ENCODE measurements at places on chromosomes 6 and 20.

GRCh38 chr6:36514554-36515456 lies 32.5 kb downstream of the STK38 start:
- DNase-seq, result peak; percentile 54

DNA sequence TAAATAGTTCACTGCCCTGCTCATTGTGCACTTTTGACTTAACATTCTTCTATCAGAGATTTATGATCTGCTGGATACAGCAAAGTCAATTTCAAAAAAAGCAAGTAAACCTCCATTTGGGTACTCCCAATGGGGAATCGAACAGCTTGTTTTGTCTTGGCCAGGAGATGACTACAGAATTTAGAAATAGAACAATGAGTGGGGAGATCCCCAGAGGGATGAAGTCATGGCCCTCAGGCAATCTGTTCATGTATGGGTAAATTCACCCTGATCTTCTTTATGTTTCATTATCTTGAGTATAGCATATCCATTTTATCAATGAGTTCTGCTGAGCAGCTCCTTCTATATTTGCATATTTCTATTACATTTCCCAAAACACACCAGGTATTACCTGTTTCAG lies 1681.9 kb downstream of the HACE1 start:
- peak; percentile 37 for DNase-seq

DNA sequence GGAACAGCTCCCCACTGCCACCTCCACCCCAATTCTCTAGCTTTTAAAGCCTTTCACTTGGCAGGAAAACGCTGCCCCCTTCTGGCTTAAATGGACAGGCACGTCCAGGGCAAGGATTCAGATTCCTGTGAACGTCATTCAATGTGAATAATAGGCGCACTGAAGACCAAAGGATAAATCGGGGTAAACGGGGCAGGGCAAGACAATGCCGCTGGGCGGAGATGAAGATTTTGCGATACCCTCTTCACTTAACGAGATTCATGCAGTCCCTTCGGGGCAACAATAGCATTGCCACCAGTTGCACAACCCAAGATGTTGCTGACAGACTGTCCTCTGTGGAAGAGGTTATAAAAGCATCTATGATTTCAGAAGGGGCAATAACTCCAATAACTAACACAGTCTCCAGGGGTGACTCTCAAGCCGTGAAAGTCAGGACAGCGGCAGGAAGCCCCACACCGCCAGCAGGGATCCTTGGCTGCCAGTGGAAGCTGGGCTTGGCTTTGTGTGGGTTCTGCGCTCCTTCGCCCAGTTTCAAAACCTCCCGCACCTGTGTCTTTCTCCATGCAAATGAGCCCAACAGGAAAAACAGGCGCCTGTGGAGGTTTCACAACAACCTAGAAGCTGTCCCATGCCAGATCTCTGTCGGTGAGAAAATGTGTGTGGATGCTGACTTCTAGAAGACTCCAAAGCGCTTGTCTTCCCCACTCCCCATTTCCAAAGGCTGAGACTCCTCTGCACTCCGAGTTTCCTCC lies 291.8 kb downstream of the BMP7 start:
- peak; percentile 77 for DNase-seq

- DNase-seq, result peak; percentile 59
Observed at GRCh38 chr20:11429168-11429567, 488.5 kb upstream of the BTBD3 start.

DNA sequence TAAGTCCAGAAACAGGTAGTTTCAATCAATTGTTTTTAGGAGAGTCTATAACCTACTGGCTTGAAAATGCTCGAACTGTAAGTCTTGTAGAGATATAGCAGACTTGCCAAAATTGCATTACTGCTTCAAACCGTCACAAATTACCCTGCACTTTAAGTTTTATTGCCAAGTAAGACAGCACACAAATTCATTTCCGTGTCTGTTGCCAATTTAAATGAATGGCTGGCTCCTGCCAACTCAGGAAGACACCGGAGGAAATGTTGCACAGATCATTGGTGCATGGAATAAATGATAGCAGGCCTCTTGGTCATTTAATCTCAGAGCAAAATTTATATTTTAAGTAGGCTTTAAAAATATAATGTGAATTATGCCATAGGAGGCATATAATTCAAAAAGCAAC lies 438.1 kb downstream of the HACE1 start:
- no peak for DNase-seq

DNA sequence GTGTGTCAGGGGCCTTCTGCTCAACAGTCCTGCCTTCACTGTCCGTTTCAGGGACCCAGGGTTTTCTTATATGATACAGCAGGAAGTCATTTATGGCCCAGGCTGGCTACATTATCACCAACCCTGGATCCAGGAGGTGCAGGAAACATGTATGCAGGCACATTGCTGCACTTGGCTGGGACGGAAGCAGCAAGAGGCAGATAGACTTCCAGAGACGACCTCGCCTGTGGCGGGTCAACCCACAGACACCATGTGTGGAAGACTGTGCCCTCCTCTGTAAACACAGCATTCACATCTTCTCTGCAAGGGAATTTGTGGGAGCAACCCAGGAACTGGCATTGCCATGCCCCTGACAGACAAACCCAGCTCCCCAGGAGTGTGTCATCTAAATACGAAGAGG lies 43.7 kb downstream of the TBC1D7 start:
- no peak for DNase-seq

- no peak for DNase-seq
Observed at GRCh38 chr20:62389601-62390087, 2.7 kb downstream of the RPS21 start.

DNA sequence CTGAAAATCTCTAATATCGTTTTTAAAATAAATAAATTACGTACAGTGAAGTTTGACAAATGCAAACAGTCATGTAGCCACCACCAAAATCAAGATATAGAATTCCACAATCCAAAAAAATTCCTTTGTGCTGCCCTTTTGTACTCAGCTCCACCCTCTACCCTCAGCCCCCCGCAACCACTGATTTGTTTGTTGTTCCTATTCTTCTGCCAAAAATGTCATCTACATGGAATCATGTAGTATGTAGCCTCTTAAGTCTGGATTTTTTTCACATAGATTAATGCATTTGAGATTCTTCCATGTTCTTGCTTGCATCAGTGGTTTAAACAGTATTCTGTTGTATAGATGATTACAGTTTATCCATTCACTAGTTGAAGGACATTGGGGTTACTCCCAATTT lies 8.5 kb upstream of the REPS1 start:
- DNase-seq, result no peak

DNA sequence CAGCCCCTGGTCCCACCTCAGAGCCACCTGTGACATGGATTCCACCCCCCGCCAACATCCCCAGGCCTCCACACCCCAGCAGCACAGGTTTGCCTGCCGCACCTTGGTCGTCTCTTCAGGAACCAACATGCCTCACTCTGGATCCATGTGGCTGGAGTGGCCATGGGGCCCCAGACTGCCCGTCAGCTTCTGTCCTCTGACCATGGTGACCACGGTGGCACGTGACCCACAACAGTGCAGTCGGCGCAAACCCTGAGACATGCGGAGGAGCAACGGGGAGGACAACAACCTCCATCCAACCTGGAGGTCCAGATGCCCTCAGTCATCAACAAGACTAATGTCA lies 85.6 kb downstream of the ANKRD60 start:
- DNase-seq, result no peak

DNA sequence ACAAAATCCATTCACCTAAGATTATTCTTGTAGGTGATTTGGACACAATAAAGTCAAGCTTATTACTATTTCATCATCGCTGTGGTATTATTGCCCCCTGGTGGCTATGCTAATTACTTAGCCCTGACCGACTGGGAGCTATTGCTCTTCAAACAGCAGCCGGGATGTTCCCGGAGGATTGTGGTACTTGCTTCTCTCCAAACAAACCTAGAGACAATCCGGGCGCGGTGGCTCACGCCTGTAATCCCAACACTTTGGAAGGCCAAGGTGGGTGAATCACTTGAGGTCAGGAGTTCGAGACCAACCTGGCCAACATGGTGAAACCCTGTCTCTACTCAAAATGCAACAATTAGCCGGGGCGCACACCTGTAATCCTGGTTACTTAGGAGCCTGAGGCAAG lies 15.4 kb upstream of the STMND1 start:
- peak; percentile 79 for DNase-seq

DNA sequence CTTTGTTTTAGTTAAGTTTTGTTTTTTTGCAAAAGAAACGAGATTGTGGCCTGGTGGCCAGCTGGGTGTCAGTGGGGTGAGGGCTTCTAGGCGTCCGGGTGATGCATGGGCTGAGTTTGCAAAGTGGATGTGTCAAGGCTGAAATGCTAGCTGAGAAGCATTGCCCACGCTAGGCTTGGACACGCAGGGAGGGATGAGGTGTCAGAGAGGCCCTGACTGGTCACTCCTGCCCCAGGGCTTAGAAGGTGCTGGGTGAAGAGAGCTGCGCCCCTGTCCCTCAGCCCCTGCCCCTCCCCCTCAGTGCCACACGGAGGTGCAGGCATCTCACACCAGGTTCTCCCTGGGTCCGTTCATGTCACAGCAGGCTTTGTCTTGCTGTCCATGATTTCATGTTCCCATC lies 8.1 kb downstream of the OSBPL2 start:
- DNase-seq, result no peak

- DNase-seq, result peak; percentile 60
Observed at GRCh38 chr6:147063469-147064031, 140.7 kb upstream of the STXBP5 start.

- no peak for DNase-seq
Observed at GRCh38 chr6:155011809-155012291, 16.7 kb downstream of the TIAM2 start.

DNA sequence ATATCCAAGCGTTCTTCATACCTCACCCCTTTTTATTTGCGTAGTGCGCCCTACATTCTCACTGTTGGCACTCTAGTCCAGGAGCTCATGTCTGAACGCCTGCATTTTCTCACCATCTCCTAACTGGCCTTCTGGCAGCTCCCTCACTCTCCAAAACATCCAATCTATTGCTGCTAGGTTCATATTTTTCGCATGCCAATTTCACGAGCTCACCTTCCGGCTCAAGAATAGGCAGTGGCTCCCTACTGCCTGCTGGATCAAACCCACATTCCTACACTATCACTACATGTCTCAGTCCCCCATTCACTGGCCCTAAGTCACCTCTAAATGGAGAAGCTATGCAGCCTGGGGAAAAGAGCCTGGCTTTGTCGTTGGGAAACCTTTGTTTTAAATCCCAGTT lies 115.0 kb downstream of the IPCEF1 start:
- DNase-seq, result no peak

DNA sequence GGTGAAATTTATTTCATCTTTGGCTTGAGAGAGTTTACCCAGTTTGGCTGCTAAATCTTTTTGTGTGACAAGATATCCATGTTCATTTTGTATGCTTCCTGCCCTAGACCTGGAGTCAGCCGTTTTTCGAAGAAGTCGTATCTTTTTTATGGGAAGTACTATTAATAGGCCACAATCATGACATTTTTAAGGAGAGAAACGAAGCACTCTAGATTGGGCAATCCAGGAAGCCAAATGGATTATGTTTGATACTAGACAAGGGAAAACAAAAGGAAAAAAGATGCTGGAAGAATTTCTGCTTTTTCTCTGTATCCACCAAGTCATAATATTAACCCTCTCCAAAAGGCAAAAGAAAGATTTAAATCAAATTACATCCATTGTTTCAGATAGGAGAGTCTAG lies 214.6 kb downstream of the HDGFL1 start:
- DNase-seq, result no peak

DNA sequence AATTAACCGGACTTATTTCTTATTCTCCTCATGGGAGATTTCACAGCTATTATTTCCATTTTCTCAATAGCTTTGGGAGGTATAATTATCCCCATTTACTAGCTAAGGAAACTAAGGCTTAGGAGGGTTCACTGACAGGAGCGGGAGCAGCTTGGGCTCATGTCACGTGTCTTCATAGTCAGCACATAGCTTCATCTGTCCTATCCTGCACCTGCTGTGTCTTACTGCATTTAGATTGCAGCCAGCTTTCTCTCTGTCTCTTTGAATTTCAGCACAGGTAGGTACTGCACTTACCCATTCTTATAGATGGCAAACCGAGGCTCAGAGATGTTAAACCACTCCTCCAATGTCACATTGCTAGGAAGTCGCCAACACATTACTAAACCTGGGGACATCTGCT lies 839.9 kb downstream of the MAFB start:
- DNase-seq, result no peak

GRCh38 chr20:50729901-50730764 lies 1.2 kb upstream of the PARD6B start:
- DNase-seq, result no peak

- DNase-seq, result peak; percentile 69
Observed at GRCh38 chr6:47464052-47464451, 13.5 kb upstream of the CD2AP start.

DNA sequence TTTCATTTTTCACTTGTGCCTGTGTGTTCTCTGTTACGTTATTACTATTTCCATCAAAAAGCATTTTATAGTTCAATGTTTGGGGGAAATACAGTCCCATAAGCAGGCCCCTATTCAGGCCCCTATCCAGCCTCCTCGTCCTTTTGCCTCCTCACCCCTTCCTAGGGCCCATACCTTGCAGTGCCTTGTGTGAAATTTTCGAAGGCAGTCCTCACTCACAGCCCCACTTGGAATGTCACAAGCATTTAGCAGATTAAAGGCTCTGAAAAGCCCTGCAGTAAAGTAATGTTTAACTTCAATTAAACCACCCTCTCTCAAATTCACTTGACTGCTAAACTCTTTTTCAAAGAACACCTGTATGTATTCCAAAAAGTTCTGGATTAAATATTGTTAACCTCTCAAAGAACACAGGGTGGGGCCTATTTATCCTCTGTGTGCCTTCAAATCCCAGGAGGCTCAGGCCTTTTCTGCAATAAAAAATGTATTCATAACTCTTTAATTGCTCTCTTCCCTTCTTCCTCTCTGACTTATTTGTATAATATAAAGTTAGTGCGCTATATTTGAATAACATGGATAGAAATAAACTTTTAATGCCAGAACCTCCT lies 202.5 kb downstream of the FOXA2 start:
- DNase-seq, result no peak

DNA sequence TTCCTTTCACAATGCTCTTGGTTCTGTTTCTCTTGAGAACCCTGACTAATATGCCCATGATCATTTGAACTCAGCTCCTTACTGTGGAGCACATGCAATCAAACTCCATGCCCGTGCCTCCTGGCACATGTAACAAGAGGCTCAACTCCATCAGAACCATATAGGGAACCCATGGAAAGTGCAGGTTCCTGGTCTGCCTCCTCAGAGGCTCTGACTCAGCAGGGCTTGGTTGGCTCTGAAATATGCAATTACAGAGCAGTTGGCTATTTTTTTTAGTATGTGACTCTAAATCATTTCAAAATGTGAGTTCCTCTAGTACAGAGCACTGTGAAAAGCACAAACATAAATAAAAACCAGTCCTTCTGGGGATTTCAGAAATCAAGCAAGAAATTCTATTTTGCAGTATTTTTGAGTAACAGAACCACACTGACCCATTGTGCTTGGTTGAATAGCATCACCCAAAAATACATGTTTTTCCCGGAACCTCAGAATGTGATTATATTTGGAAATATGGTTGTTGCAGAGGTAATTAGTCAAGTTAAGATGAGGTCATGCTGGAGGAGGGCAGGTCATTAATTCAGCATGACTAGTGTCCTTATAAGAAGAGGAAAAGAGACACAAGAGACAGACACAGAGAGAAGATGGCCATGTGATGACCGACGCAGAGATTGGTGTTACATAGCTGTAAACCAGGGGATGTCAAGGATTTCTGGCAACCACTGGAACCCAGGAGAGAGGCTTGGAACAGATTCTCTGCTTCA lies 13.2 kb upstream of the MAP3K4 start:
- DNase-seq, result peak; percentile 71

- DNase-seq, result no peak
Observed at GRCh38 chr6:122393351-122393896, 6.0 kb upstream of the HSF2 start.

GRCh38 chr6:83359638-83360037 lies 71.2 kb downstream of the ME1 start:
- peak; percentile 24 for DNase-seq

Data from epithelial cell of esophagus (primary cell).